Activated naive CD8-positive, alpha-beta T cell treated with anti-CD3 and anti-CD28 coated beads for 36 hours (primary cell): ENCODE measurements at places on chromosomes 11 and 22. TPM values are rescaled to one million over a fixed set of nuclear protein-coding genes. Genes with fewer than 3 reads are reported as not detected.

DNA sequence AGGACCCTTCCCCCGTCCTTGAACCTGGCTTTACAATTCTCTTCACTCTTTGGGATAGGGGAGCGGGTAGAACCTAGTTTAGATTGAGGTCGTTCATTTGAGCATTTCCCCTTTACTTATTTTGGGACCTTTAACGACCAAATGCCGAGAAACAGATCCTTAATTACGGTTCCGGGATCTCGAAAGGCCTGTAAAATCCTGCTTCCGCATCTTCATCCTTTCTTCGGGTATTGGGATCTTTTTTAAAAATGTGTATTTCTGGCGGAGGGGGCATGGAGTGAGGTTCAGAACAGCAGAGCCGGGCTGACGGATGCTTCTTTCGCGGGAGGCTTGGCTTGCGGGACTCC lies 395 bp upstream of the HIPK3 start:
- DNase-seq: no peak

GRCh38 chr11:67438158-67438902 lies 848 bp upstream of the PTPRCAP start:
- peak; percentile 92 for DNase-seq

NAA40 gene
- total RNA-seq: 18.3 TPM

BATF2 gene
- not detected for total RNA-seq

- no peak for DNase-seq
Observed at GRCh38 chr11:73235236-73235786, 17.2 kb downstream of the P2RY2 start.

CARD18 gene
- not detected for total RNA-seq

GRCh38 chr22:41334951-41335635 lies 33.8 kb downstream of the ZC3H7B start:
- DNase-seq: no peak

DNA sequence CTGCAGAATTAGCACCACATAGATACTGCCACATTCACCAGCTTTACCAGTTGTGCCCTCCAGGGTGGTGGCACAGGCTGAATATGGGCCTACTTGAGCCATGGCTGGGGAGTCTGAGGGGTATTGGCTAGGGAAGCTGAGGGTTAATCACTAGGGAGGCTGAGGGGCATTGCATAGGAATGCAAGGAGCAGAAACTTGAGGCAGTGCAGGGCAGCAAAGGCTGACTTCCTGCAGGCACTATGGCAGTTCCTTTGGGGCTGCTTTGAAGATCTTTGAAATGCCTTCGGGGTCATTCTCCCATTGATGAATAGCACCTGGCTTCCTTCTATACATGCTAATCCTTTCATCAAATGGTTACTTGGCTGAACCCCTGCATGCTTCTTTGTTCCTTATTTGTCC lies 171.5 kb downstream of the RCN1 start:
- no peak for DNase-seq

- DNase-seq: no peak
Observed at GRCh38 chr11:72524711-72525110, 90.4 kb upstream of the CLPB start.

DNA sequence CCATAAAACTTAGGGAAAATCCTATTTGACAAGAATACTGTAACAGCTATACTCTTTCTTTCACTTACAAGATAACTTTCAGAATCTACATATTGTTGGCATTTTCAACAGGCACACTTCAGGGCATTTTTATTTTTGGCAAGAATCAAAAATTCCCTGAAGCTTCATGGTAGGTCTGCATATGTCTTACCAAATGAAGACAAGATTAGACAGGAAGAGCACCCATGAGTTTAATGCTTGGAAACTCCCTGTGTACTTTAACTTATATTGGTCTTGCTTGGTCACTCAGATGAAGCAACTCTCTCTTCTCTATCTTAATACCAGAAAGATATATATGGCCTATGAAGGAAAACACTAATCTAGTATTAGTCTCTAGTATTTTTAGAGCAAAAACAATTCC lies 137.7 kb downstream of the ATG16L2 start:
- no peak for DNase-seq

TUBA8 gene
- 1.5 TPM for total RNA-seq

P2RY2 gene
- not detected for total RNA-seq

GRCh38 chr11:16440136-16440535 lies 83.8 kb upstream of the SOX6 start:
- no peak for DNase-seq

- no peak for DNase-seq
Observed at GRCh38 chr11:105132716-105133511, 6.7 kb downstream of the CARD18 start.

- no peak for DNase-seq
Observed at GRCh38 chr22:18115906-18116371, 5.3 kb downstream of the TUBA8 start.

ANO3 gene
- total RNA-seq: not detected

- no peak for DNase-seq
Observed at GRCh38 chr11:130854483-130854882, 61.8 kb downstream of the SNX19 start.

CNGA4 gene
- 0.10 TPM for total RNA-seq

RAB39A gene
- total RNA-seq: not detected

DNA sequence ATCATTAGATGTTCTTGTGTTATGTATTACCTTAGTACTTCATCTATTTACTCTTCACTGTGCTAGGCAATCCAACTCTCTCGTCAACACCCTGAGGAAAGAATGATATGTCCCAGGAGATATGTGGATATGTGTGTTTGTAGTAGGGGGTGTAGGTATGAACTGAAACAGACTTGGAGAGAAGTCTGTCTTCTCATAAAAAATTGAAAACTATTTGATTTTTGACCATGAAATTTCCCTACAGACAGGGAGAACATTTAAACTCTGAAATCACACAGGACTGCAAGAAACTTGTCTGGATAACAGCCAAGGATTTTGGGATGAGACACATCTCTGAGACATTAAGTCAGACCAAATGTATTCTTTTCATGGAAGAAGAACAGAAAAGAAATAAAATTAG lies 967.0 kb upstream of the FAT3 start:
- no peak for DNase-seq

DNA sequence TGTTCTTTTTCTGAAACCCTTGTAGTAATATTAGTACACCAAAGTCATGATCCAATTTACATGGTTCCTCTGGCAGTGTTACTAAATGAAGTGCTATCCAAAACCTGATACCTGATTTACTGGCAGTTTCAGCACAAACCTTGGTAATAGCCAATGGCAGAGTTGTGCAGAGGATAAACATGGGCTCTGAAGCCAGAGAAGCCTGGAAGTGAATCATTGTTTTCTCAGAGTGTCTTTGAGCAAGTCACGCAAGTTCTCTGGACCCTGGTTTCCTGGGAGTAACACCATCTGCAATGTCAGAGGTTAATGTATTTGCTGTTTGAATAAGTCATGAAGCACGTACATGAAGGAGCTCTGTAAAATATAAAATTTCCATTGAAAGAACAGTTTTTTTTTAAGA lies 222.3 kb upstream of the NARS2 start:
- DNase-seq: no peak

B3GAT1 gene
- not detected for total RNA-seq

CCDC87 gene
- total RNA-seq: 0.23 TPM

INS gene
- not detected for total RNA-seq

ADAMTS15 gene
- not detected for total RNA-seq

- DNase-seq: no peak
Observed at GRCh38 chr11:30985536-30985935, 384.0 kb downstream of the DCDC1 start.
